ENCODE measurements at places on chromosomes 1 and 21.
A peak's percentile ranks its signal among the peaks of the same experiment; 100 is the strongest.

- DNase-seq: no peak
Measured at GRCh38 chr1:29515170-29515955, 279.0 kb downstream of the PTPRU start.

- DNase-seq: no peak
Measured at GRCh38 chr1:15900662-15901279, 53.3 kb downstream of the SPEN start.

DNA sequence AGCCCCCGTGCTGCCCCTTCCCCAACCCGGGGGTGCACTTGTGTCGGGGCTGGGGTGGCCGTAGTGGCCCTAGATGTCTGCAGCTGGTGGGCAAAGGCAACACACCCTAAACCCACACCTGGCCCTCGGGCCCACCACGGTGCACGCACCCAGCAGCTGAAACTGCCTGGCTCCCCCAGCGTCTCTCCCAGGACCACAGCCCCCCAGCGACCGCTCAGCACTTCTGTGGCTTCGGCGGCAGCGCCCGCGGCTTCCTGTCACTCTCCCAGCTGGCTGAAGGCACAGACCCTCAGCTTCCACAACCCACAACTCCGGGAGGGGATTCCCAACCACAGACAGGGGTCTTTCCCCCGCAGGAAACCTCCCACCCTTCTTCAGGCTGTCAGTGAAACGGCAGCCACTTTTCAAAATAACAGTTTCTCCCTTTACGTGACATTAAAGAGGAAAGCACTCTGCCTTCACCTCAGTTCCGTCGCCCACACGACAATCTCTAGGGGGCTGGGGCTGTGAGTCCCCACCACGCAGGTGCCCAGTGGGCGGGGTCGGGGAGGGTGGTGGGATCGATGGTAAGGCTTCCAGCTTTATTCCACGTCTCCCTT, 40.7 kb upstream of the COL6A2 start:
- peak; percentile 70 for DNase-seq

GRCh38 chr1:221458447-221459156, 283.3 kb downstream of the DUSP10 start:
- DNase-seq: no peak

DNA sequence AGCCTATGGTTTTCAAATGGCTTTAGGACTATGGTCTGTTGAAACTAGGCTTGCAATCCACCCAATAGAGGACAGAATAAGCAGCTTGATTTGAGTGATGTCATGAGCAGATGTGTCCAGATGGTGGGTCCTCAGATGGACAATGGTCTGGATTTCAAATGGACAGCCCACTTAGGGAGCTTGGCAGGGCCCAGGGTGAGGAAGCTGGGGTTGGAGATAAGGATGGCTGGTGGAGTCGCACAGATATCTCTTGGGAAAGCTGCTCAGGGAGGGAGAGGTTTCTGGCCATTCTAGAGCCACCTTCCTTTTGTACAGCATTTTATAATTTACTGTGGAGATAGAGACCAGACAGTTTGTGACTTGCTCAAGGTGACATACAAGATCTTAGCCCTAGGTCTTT, 55.0 kb downstream of the NFASC start:
- DNase-seq: no peak

GRCh38 chr1:205709640-205710039, 29.3 kb upstream of the SLC45A3 start:
- DNase-seq: no peak

- no peak for DNase-seq
Measured at GRCh38 chr1:246726881-246727280, 2.7 kb downstream of the SCCPDH start.

DNA sequence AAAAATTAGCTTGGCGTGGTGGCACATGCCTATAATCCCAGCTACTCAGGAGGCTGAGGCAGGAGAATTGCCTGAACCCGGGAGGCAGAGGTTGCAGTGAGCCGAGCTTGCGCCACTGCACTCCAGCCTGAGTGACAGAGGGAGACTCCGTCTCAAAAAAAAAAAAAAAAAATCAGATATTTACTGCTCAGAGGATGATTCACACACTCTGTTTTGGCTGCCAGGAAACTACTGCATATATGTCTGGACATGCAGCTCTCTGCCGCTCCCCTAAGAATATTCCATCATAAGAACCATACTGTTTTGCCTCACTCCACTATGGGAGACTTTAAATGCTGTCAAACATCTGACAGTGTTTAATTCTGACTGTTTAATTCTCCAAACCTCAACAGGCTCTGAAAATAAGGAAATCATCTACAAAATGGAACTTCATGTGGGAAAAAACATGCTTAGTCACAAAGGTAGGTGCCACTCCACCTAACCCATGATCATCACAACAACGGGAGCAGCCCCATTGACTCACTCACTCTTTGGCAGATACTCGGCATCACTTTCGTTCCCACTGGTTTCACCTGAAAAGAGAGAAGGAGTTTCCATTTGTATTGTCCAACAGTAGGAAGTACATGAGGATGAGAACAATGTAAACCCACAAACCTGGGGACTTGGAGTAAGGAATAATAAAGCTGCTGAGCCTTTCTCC, 29.3 kb upstream of the BCAS2 start:
- no peak for DNase-seq

GRCh38 chr1:150441121-150441520, 46.1 kb upstream of the TARS2 start:
- no peak for DNase-seq

GRCh38 chr1:41889506-41890414, 29.0 kb downstream of the HIVEP3 start:
- no peak for DNase-seq

- DNase-seq: no peak
Measured at GRCh38 chr1:187714470-187714869, 885.7 kb downstream of the PLA2G4A start.

DNA sequence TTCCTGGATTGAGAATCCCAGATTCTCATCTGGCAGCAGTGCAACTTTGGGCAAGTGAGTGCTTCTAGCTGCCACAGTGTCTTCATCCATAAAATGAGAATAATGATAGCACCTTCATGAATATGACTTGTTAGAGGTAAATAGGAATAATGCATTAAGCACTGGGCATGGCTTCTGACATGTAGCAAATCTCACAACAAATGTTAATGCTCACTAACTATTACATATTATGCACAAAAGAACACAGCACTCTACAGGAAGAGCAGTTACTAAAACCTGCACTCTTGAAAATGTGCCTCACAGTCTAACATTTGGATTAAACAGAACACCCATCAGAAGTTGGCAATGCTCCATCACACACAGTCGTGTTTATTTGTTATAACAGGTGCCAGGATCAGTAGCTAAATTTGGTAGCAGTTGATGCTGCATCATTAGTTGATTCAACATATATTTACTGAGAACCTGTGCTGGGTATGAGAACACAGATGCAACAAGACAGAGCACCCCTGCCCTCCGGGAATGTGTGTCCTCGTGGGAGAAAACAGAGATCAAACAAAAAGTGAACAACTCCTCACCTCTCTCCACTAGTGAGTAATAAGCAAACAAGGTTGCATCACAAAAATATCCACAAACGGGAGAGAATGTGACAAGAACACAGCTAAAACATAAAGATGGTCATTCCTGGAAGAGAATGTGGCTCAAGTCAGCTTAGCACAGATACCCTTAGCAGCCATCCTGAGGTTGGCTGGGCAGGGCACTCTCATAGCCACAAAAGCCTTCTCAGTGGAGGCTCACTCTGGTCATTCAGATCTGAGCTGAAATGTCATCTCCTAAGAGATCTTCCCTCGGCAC, 26.2 kb upstream of the LBR start:
- DNase-seq: no peak

DNA sequence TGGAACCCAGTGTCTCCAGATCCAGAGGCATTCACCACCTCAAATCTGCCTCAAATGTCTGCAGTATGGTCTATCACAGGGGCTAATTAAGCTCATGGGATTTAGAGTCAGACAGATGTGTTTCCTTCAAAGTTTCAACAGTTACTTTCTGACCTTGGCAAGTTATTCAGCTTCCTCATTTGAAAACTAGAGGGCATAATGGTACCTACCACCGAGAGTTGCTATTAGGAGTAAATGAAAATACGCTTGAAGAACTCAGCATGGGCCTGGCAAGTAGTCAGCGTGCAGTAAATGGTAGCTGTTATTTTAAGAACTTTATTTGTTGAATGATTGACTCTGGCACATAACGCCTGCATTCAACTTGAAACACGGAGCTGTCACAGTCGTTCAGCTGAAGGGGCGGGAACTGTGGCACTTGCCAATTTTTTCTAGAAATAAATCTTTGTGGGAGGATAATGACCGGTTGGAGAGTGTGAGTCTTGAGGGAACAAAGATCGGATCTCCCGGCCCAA, 1.2 kb upstream of the CAP1 start:
- no peak for DNase-seq

GRCh38 chr1:12597792-12598191, 20.2 kb downstream of the DHRS3 start:
- DNase-seq: peak; percentile 87

- DNase-seq: no peak
Measured at GRCh38 chr1:55035904-55036303, 3.4 kb upstream of the PCSK9 start.

GRCh38 chr1:198883184-198883583, 244.3 kb downstream of the PTPRC start:
- no peak for DNase-seq

Data from aorta (tissue), 5 donors.